NCI-H748 treated with DMSO at 0.1 percent for 48 hours (cell line): ENCODE measurements at places on chromosomes 2 and 18.

GRCh38 chr2:160736148-160737028 is 242.8 kb upstream of the RBMS1 start:
- DNase-seq, result no peak

- DNase-seq, result no peak
These were observed 5.3 kb downstream of the RNU2-63P start for GRCh38 chr2:88011011-88011410.

GRCh38 chr2:70128005-70128404 is 40.7 kb downstream of the PCBP1 start:
- DNase-seq, result no peak

DNA sequence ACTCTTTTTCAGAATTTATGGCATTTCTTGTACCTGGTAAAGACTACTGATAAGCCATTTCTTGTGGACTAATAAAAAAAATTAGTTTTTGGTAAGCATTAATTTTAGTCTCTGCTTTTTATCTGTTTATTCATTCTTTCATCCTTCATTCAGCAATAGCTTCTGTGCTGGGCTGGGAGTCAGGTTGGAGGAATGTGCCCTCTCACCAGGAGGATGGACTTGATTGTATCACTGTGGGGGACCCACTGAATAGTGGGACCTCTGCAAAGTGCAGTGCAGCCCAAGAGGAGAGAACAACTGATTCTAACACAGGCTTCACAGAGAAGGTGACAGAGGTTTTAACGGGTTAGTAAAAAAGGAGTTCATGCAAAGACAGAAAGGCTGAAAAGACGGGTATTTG is 39.1 kb downstream of the CDC42EP3 start:
- no peak for DNase-seq

DNA sequence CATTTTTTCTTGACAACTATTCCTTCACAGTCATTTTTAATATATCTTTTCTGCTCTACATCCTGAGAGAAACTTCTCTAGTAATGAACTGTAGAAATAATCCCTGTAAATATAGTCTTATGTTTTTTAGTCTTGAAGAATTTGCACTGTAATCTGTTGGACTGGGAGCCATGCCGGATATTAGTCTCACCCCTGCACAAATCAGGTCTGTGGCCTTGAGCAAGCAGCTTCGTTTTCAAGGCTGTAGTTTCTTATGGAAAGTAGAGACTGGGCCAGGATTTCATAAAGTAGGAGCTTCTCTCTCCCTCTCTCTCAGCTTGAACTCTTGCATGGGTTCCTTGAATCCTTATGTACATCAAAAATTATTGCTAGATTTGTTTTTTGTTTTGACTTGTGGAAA is 8.7 kb downstream of the FARP2 start:
- DNase-seq, result no peak

GRCh38 chr2:11856095-11856494 is 109.7 kb downstream of the LPIN1 start:
- no peak for DNase-seq

- no peak for DNase-seq
These were observed 247.5 kb upstream of the LRATD1 start for GRCh38 chr2:14385043-14385442.

- DNase-seq, result no peak
These were observed 188.3 kb downstream of the FHOD3 start for GRCh38 chr18:36485772-36486171.

DNA sequence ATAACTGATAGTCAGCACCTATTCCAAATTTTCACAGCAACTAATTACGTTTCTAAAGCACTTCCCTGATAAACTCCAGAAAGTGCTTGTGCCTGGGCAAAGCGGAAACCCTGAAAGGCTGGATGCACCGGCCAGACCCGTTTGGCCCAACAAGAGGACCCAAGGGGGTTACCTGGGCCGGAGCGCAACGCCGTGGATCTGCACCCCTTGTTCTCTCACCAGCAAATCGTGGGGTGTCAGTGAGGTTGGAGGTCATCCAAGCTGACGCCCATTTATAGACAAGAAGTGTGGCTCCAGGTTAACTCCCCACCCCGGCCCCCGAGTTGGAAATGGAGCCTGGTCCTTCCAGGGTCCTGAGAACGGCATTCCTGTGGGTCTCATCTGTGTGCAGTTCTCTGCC is 167.0 kb upstream of the HDAC4 start:
- DNase-seq, result no peak

GRCh38 chr18:48929941-48930713 is 20.6 kb downstream of the SMAD7 start:
- no peak for DNase-seq

DNA sequence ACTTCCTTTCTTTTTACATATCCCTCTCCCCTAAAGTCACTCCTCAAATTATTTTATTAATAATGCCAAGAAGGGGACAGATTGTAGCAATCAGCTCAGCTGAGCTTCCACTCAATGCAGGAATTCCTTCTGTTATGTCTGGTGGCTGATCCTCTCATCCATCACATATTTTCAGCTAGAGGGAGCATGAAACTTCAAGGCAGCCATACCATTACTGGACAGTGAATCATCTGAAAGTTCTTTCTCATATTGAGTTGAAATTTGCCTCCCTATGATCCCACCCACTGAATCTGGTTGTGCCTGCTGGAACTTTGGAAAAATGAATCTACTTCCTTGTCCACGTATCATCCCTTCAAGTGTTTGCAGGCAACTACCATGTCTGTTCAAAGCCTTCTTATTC is 11.2 kb downstream of the ZNF385B start:
- DNase-seq, result no peak

DNA sequence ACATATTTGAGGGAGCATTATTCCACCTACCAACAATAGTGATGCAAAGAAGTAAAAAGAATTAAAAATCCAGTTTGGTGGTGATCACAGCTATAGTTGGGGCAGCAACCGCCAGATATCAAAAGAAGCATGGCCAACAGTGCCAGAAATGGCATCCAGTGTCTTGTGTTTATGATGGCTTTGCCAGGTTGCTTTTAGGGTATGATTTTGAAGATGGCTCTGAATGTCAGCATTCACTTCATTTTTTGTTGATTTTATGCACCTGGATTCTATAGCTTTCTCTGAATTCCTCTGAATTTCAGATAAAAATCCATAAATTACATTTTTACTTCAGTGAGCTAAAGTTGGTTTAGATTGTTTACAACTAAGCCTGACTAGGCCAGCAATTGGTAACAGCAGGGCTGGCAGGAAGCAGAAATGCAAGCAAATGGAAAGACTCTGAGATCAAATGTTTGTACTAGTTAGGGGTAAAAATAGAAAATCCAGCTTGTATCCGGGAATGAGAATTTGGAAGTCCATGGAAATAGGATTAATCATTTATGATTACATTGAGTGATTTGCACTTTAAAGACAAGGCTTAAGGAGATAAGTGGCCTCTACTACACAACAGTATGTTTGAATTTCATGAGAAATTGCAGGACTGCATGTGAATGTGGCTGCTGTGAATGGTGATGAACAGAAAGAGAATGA is 40.4 kb downstream of the COL3A1 start:
- DNase-seq, result no peak

- no peak for DNase-seq
These were observed 12.4 kb downstream of the ATOH8 start for GRCh38 chr2:85766229-85766628.

DNA sequence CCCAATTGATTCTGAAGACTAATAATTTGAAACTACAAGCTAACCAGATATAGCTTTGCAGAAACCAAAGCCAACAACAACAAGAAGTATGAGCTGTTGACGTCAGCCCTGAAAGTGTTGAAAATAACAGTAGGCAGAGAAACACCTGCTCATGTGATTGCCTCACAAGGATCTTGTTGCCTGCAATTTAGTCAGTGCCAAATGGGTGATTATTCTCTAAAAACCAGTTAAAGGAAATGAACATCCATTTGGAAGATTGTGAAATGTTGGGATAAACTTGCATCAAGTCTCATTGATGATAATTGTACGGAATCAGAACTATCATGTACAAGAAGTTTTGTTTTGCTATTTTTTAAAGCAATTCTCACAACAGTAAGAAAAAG is 2.8 kb downstream of the CYTIP start:
- DNase-seq, result no peak

- no peak for DNase-seq
These were observed 43.2 kb downstream of the SP140 start for GRCh38 chr2:230268606-230269243.

- no peak for DNase-seq
These were observed 42.9 kb upstream of the EML6 start for GRCh38 chr2:54680397-54681041.

DNA sequence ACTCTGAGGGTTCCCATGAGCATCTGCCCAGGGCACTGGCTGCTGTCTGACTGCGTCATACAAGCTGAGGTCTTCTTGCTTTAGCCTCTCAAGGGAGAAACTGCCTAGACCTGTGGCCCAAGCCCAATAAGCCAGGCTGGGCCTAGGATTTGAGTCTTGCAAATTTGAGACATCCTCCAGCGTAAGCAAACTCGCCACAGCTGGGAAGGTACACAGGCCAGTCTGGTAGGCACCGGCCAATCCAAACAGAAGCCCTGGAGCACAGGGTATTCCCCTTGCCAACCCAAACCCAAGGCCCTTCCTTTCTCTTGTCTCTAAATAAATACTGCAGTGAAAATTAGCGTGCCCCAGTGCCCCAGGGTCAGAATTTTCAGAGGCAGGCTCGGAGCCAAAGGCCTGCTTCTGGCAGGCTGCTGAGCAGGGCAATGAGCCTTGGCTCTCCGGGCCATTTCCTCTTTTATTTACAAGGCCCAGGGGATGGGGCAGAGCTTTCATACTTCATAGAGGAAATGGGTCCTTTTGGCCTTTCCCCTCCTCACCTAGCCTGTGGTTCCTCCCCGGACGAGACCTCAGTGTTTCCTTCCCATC is 33.3 kb downstream of the POLR1A start:
- DNase-seq, result no peak

DNA sequence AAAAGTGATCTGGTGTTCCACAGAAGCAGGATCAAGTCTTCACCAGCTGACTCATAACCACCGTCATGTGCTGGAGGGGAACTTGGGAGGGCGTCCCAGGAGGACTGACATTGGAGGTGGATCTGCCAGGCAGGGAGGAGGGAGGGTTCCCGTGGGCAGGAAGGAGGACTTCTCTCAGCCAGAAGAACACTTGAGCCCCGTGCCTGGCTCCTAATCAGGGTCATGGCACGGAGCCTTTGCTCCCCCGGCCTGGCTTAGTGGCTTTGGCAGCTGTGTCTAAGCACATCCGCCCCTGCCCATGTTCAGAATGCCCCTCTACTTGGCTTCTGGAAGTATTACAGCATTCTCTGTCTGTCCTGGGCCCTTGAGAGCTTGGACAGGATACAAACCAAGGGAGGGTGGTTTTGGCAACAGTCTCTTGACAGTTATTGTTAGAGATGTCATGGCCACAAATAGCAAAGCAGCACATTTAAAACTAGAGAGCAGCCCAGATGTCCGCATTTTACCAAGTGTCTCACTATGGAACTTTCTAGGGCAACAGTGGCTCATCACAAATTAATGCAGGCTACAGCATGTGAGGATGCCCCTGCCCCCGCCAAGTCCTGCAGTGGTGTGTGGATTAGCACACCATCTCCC is 11.5 kb downstream of the PPP1R7 start:
- DNase-seq, result no peak

- no peak for DNase-seq
These were observed 52.8 kb upstream of the ITGA6 start for GRCh38 chr2:172374318-172375240.

- DNase-seq, result peak; percentile 83
These were observed 373.5 kb downstream of the EN1 start for GRCh38 chr2:118473846-118474540.

- DNase-seq, result no peak
These were observed 219.3 kb downstream of the AGAP1 start for GRCh38 chr2:235713189-235713588.

- DNase-seq, result no peak
These were observed 105.3 kb downstream of the GORASP2 start for GRCh38 chr2:171034315-171034714.

- no peak for DNase-seq
These were observed 284.0 kb upstream of the GCFC2 start for GRCh38 chr2:75994759-75995158.

GRCh38 chr2:8243748-8244400 is 438.0 kb upstream of the ID2 start:
- no peak for DNase-seq

GRCh38 chr2:85748985-85749875 is 4.6 kb upstream of the ATOH8 start:
- DNase-seq, result no peak

DNA sequence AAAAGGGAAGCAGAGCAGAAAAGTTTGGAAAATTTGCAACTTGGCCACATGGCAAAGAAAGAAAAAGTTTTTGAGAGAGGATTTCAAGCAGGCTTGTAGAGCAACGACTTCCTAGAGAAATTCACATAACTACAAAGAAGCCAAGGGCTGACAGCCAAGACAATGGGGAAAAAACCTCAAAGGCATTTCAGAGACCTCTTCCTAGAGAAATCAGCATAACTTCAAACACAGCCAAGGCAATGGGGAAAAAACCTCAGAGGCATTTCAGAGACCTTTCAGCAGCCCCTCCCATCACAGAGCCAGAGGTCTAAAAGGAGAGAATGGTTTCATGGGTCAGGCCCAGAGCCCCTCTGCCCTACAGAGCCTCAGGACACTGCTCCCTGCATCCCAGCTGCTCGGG is 7.2 kb downstream of the ADI1 start:
- no peak for DNase-seq

- no peak for DNase-seq
These were observed 86.2 kb downstream of the COPS8 start for GRCh38 chr2:237171881-237172280.

DNA sequence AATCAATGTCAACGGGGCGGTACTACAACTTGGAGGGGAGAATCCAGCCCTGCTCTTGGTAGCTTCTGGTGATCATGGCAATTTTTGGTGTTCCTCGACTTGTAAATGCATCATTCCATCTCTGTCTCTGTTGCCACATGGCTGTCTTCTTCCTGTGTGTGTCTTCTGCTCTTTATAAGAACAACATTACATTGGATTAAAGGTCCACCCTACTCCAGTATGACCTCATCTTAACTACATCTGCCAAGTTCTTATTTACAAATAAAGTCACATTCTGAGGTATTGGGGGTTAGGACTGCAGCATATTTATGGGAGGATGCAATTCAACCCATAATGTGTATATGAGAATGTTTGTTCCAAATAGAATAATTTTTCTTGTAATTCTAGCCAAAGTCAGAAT is 28.8 kb upstream of the FIGN start:
- no peak for DNase-seq

GRCh38 chr2:72533765-72534164 is 292.1 kb downstream of the EXOC6B start:
- DNase-seq, result no peak
